ENCODE measurements at places on chromosomes 1 and 21. TPM values are rescaled to one million over a fixed set of nuclear protein-coding genes. Genes with fewer than 3 reads are reported as not detected.

Gene SPRR2E
- total RNA-seq, result not detected

Gene ARHGAP29
- 5.7 TPM for total RNA-seq

Gene ATP6V0B
- 236 TPM for total RNA-seq

Gene KLHDC9
- 6.8 TPM for total RNA-seq

Gene PLA2G4A
- total RNA-seq, result not detected

Gene FALEC
- not detected for total RNA-seq

Gene PLA2G2C
- total RNA-seq, result not detected

Gene SAMSN1
- not detected for total RNA-seq

Gene RPAP2
- 15.2 TPM for total RNA-seq

Gene RGS1
- 0.43 TPM for total RNA-seq

Gene DYRK3
- total RNA-seq, result 11.5 TPM

Gene RAB25
- not detected for total RNA-seq

Gene UBE2U
- total RNA-seq, result not detected

Gene CFAP107
- total RNA-seq, result not detected

Gene LHX8
- total RNA-seq, result not detected

Gene PTAFR
- total RNA-seq, result not detected

Gene LCE3D
- total RNA-seq, result not detected
